ENCODE measurements at places on chromosomes 4 and X. TPM values are rescaled to one million over a fixed set of nuclear protein-coding genes. Genes with fewer than 3 reads are reported as not detected.
A peak's percentile ranks its signal among the peaks of the same experiment; 100 is the strongest.

DNA sequence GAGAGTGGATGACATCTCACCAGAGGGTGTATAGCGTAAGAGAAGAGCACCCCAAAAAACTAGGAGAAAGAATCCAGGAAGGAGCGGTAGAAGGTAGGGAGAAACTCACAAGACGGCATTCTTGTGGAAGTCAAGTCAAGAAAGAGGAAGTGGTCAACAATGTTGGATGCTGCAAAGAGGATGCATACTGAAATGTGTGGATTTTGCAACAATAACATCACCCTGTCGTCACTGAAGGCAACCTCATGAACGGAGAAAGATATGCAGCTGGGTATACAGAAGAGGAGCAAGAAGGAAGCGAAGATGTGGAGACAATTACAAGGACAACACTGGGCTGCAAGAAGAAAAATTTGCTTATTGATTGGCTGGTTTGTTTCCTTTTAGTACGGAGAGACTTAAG lies 11.4 kb upstream of the TAPT1 start:
- H3K4me1 ChIP-seq, result peaks cover 3% of the 10 kb centered on the region
- H3K4me3 ChIP-seq, result no peak overlapping the region
- no peak overlapping the region for H3K27ac ChIP-seq
- no peak for DNase-seq
- H3K36me3 ChIP-seq, result peaks cover under 1% of the 10 kb centered on the region

ADGRG4 gene
- total RNA-seq, result not detected

SPANXA1 gene
- total RNA-seq, result not detected

FRAS1 gene
- 1.4 TPM for total RNA-seq

- H3K36me3 ChIP-seq, result no peaks in the 10 kb centered on the region
- peaks cover 14% of the 10 kb centered on the region for H3K4me1 ChIP-seq
- no peak overlapping the region for H3K27ac ChIP-seq
- H3K27me3 ChIP-seq, result peaks cover 38% of the 10 kb centered on the region
Observed at GRCh38 chr4:30726090-30726675, 6.0 kb downstream of the PCDH7 start.

DNA sequence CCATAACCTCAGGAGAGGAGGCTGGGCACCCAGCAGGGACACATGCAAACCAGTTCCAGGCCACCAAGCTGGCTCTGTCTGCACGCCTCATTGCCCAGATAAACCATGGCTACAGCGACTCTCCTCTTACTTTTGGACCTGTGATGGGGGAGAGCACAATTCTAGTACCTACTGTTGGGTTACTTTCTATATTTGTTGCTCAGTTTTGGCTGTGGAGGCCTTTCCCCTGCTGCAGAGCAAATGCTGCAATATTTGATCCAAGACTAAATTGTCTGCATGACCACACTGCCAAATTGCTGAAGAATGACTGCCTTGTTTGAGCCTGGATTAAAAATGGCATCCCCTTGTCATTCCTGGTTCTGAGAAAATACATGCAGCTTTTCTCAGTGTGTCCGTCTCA lies 253.5 kb downstream of the ARHGAP10 start:
- no peak for DNase-seq
- H3K27ac ChIP-seq, result peak overlapping the region; percentile 45
- no peak overlapping the region for H3K4me3 ChIP-seq
- H3K36me3 ChIP-seq, result no peaks in the 10 kb centered on the region
- H3K27me3 ChIP-seq, result no peaks in the 10 kb centered on the region

DNA sequence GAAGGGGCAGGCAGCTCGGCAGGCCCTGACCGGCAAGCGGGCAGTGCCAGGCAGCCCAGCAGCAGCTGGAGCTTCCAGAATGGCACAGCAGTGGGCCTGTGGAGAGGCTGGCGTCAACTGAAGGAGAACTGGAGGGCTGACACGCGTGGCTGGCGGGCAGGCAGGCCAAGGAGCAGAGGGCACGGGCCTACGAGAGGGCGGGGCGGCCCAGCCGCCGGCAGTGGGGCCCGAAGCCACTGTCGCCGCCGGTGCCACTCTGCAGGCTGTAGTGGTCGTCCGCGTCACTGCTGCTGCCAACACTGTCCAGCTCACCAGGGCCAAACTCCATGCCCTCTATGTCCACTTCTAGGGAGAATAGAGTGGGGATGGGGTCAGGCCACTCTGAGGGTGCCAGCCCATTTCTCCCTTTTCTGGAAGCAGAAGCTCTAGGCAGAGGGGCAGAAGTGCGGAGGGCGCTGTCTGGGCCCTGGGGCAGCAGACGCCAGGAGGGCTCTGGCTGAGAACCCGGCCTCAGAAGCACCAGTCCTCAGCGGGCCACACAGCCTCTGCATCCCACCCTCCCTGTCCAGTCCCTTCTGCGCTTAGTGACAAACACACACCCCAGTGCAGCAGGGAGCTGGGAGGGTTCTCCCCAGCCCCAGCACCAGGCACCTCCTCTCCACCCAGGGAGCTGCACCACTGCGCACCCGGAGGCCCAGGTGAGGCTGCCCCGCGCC lies 8.6 kb upstream of the HAUS3 start:
- DNase-seq, result no peak
- peaks cover 74% of the 10 kb centered on the region for H3K36me3 ChIP-seq
- no peak overlapping the region for H3K27ac ChIP-seq
- H3K27me3 ChIP-seq, result no peaks in the 10 kb centered on the region
- H3K4me1 ChIP-seq, result peaks cover 41% of the 10 kb centered on the region

SSX3 gene
- total RNA-seq, result not detected

DNA sequence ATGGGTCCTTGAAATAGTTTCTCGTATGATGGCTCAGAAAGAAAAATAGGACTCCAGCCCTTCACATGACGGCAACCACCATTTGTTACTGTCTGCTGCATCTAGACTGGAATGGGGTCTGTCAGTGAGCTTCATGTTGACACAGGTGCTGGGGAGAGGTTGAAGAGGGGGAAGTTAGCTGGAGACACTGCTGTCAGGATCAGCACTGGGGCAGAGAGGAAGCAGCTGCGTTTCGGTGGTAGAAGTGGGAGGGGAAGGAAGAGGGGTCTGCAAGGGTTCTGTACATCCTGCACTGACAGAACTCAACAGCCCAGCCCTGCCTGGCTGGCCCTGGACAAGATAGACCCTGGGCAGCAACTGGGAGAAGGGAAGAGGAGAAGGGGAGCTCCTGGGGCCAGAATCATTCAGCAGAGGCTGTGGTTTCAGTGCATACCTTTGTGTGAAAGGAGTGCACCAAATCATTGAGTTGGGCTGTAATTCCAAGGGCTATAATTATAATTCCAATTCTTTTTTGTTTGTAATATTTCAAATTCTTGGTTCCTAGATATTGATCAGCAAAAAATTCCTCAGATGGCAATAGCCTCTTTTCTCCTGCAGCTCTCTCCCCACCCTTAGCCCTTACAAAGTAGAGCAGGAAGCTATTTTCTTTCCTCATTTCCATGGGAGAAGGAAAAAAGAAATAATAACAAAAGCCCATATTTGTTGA lies 119.4 kb upstream of the C1GALT1C1 start:
- no peak for DNase-seq
- no peaks in the 10 kb centered on the region for H3K36me3 ChIP-seq
- no peaks in the 10 kb centered on the region for H3K27me3 ChIP-seq
- no peaks in the 10 kb centered on the region for H3K4me1 ChIP-seq

NSG1 gene
- total RNA-seq, result 14.3 TPM

GRCh38 chr4:159498446-159499115 lies 395.7 kb downstream of the RAPGEF2 start:
- H3K36me3 ChIP-seq, result no peaks in the 10 kb centered on the region
- H3K27me3 ChIP-seq, result peaks cover 15% of the 10 kb centered on the region
- H3K4me3 ChIP-seq, result no peak overlapping the region
- DNase-seq, result no peak
- H3K4me1 ChIP-seq, result no peaks in the 10 kb centered on the region

DNA sequence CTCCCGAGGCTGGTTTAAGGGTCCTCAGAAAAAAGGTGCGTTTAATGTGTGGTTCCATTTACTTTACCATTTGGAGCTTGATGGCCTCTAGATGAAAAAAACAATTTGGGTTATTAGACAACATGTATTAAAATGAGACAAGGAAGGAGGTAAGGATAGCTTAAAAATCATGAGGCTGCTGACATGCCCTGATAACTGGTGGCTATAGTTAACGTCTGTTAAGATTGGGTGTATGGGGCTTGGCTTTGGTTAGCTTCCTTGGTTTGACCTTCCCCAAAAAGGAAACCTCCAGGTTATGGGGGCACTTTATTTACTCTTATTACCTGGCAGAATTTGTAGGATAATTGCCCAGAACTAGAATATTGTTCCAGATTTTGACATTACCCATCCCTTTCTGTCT lies 51.5 kb downstream of the HMGB2 start:
- DNase-seq, result no peak
- no peak overlapping the region for H3K4me3 ChIP-seq
- H3K27ac ChIP-seq, result no peak overlapping the region

GRCh38 chr4:1196421-1197183 lies 24.2 kb upstream of the SPON2 start:
- no peaks in the 10 kb centered on the region for H3K27me3 ChIP-seq
- no peak for DNase-seq
- no peak overlapping the region for H3K4me3 ChIP-seq
- no peaks in the 10 kb centered on the region for H3K36me3 ChIP-seq
- H3K4me1 ChIP-seq, result peaks cover 52% of the 10 kb centered on the region

GRCh38 chrX:120213438-120214265 lies 37.0 kb upstream of the ZBTB33 start:
- DNase-seq, result no peak
- H3K4me3 ChIP-seq, result no peak overlapping the region
- no peak overlapping the region for H3K27ac ChIP-seq
- H3K36me3 ChIP-seq, result no peaks in the 10 kb centered on the region
- H3K27me3 ChIP-seq, result no peaks in the 10 kb centered on the region

- no peak overlapping the region for H3K27ac ChIP-seq
- no peaks in the 10 kb centered on the region for H3K4me1 ChIP-seq
- no peaks in the 10 kb centered on the region for H3K36me3 ChIP-seq
- H3K27me3 ChIP-seq, result no peaks in the 10 kb centered on the region
- DNase-seq, result no peak
Observed at GRCh38 chr4:93646233-93646930, 182.2 kb upstream of the ATOH1 start.

GRCh38 chr4:183287677-183288076 lies 32.4 kb downstream of the CLDN22 start:
- H3K36me3 ChIP-seq, result peaks cover 92% of the 10 kb centered on the region
- H3K27me3 ChIP-seq, result no peaks in the 10 kb centered on the region
- DNase-seq, result no peak
- no peaks in the 10 kb centered on the region for H3K4me1 ChIP-seq
- H3K4me3 ChIP-seq, result no peak overlapping the region

XPNPEP2 gene
- 1.3 TPM for total RNA-seq

DNA sequence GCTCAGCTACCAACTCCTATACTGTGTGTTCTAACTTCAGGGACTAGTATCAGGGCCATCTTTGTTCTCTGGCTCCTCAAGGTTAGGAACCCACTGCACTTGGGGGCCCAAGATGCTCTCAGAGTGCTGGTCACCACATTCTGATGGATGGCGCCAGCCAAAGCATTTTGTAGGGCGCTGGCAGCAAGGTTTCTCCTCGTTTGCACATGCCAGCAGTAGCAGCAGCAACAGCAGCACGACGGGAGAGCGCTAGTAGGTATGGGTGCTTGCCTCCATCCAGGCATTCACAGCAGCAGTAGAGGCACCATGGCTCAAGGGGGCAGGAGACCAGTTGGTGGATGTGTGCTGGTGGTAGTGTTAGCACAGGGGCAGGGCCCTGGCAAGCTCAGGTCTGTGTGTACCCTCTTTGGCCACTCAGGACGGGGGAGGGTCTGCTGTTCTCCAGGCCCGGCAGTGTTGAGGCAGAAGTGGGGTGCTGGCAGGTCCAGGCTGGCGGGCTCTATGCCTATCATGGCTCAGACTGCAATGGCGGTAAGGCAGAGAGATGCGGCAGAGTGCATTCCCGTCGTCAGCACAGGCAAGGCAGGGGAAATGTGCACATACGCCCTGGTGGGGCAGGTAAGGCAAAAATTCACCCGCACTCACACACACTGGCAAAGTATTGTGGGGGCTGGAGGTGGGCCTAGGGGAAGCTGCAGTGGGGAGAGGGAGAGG lies 56.6 kb downstream of the SERPINA7 start:
- no peaks in the 10 kb centered on the region for H3K4me1 ChIP-seq
- DNase-seq, result no peak
- no peak overlapping the region for H3K27ac ChIP-seq
- H3K27me3 ChIP-seq, result no peaks in the 10 kb centered on the region
- no peak overlapping the region for H3K4me3 ChIP-seq
- H3K36me3 ChIP-seq, result no peaks in the 10 kb centered on the region

DNA sequence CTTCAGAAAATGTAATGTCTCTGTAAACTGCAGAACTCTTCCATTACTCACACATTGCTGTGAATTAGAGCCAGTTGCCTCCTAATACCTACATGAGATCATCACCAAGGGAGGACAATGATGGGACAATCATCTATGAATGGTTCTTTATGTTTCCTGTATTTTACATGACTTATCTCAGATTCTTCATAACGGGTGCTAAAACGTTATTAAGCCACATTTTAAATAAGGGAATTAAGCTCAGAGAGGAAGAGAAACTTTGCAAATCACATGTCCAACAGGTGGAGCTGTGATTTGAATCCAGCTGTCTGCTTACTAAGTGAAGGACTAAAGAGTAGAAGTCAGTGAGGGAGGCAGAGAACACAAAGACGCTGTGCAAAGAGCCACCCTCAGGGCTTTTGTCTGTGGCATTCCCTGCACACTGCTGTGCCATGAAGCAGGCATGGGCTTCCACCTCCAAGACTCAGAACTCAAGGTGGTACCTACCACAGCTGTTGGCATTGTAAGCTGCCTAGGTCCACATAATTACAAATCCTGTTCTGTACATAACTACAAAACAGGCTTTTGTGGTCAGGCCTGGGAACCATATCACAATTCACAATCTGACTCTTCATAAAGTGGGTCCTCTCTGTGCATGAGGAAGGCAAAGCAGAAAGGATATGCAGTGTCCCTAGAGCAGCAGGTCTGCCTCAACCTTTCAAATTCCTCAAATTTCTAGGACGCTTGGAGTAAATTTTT lies 12.8 kb downstream of the TBC1D9 start:
- H3K36me3 ChIP-seq, result no peaks in the 10 kb centered on the region
- H3K27me3 ChIP-seq, result no peaks in the 10 kb centered on the region
- H3K4me1 ChIP-seq, result peaks cover 52% of the 10 kb centered on the region
- no peak for DNase-seq
- H3K27ac ChIP-seq, result peak overlapping the region; percentile 7

- H3K4me3 ChIP-seq, result no peak overlapping the region
- H3K27ac ChIP-seq, result no peak overlapping the region
- no peaks in the 10 kb centered on the region for H3K4me1 ChIP-seq
- H3K36me3 ChIP-seq, result no peaks in the 10 kb centered on the region
- no peaks in the 10 kb centered on the region for H3K27me3 ChIP-seq
Observed at GRCh38 chrX:14357314-14357713, 172.0 kb upstream of the GLRA2 start.

DNA sequence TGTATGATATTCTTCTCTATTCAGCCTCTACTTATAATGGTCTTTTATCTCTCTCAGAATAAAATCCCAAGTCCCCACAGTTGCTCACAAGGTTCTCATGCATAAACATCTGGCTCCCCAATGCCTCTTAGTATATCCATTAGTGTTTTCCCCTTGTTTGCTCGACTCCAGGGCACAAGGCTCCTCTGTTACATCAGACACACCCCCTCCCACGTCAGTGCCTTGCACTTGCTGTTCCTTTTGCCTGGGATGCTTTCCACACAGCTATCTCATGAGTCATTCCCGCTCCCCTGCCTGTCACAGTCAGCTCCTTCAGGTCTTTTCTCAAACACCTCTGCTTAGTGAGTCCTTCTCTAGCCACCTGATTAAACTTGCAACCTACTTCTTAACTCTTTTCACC lies 260.2 kb downstream of the IL1RAPL1 start:
- no peak overlapping the region for H3K4me3 ChIP-seq
- peak overlapping the region; percentile 72 for H3K27ac ChIP-seq
- DNase-seq, result peak; percentile 25
- no peaks in the 10 kb centered on the region for H3K27me3 ChIP-seq
- H3K4me1 ChIP-seq, result no peaks in the 10 kb centered on the region

- H3K27ac ChIP-seq, result peak overlapping the region; percentile 91
- H3K27me3 ChIP-seq, result no peaks in the 10 kb centered on the region
- peaks cover 12% of the 10 kb centered on the region for H3K36me3 ChIP-seq
- DNase-seq, result no peak
- peak overlapping the region; percentile 38 for H3K4me3 ChIP-seq
Observed at GRCh38 chr4:148048598-148048997, 316.7 kb downstream of the ARHGAP10 start.

CLDN22 gene
- not detected for total RNA-seq

Measured in left ventricle myocardium inferior (tissue), 1 donor.